ENCODE measurements at places on chromosomes 12 and 14.

- no peak for DNase-seq
Observed at GRCh38 chr12:109228664-109229063, 80.4 kb downstream of the FOXN4 start.

DNA sequence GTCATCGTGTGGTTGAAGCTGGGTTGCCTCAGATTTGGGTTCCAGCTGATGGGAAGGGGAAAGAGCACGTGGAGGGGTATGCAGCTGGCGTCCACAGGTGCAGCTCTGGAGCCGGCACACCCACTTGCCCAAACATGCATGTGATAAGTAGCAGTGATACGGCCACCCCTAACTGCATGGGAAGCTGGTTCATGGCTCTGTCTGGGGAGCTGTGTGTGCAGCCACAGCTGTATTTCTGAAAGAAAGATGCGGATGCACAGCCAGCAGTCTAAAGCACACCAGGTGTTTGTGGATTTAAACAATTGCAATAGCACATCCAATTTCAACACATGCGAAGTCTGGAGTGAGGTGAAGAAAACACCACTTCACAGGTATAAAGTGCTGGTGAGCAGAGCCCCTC lies 181.4 kb downstream of the EFCAB11 start:
- no peak for DNase-seq

- DNase-seq, result no peak
Observed at GRCh38 chr12:49109641-49110463, 795 bp downstream of the LMBR1L start.

GRCh38 chr14:50082308-50082742 lies 34.0 kb downstream of the VCPKMT start:
- DNase-seq, result no peak

DNA sequence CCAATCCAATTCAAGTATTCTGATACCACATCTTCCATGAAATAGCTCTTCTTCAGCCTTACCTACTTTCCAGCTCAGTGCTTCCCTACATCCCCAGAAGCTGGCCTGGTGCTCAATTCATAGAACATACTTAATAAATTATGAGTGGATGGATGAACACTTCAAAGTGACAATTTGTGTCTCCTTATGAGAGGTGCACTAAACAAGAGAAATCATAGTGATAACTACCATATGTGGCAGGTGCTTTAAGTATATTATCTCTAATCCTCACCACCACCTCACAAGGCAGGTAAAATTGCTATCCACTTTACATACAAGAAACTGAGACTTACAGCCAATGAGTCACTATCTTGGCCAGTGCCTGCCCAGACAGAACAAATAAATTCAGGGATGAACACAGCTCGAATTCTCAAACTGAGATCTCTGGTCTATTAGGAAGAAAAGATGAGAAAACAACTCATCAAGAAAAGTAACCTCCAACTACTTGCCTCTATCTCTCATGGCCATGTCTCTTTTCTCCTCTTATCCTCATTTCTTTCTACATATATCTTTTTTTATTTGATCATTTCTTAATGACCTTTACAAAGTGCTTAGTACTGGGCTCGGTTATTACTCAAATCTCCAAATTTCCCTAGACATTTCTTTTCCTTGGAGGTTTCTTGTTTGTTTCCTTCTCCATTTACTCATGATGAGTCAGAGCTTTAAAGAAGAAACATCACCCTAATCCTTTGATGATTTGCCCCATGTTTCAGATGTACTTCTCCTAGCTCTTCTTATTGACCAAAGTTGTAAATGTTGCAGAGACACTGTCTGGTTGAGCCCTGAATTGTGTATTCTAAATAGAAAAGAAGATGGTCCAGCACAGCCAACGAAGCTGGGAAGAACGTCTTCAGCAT lies 161.5 kb downstream of the RPS29 start:
- DNase-seq, result no peak

DNA sequence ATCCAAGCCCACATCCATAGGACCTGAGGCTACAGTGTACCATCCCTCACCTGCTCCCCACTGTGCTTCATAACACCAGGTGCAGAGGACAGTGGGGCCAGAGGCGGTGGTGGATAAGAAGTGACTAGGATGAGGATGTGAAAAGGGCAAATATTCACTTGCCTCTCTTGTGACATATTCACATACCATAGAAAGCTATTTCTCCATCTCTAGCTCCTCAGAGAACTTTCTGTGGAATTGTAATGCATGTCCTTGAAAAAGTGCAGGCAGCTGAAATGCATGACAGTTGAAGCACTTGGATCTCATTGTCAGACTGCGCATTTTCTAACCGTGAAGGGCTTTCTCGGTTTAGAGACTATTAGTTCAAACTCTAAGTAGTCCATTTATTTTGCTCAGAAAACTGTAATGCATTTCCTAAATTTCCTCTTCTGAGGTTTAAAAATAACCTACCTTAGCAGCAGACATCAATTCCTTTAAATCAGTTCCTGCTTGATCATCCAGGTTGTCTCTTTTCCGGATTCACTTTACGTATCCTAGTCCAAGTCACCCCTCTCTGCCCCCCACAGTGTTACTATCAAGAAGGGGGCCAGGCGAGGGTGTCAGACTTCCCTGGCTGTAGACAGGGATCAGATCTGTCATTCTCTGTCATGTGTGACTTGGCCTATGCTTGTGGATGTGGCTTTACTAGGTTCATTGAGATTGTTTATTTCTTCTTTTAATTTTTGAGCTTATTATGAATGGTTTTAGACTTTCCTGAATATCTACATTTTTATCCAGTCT lies 984.0 kb upstream of the TMEM132C start:
- DNase-seq, result no peak

DNA sequence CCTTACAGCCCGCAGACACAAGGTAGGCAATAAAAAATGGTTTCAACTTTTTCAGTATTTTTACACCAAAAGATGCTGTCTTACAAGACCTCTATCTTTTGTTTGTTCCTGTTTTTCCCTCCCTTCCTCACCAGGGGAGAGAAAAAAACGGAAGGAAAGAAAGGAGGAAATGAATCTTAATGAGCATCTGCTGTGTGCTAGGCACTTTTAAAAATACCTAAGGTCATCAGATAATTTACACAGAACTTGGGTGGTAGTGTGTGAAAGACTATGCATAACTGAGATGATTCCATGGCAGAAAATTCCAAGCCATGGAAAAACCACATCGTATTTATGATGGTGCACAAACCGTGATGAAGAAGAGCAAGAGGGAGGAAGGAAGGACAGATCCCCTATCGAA lies 121.2 kb downstream of the DIP2B start:
- no peak for DNase-seq

- no peak for DNase-seq
Observed at GRCh38 chr14:24361326-24361725, 6.7 kb upstream of the NFATC4 start.
